ENCODE measurements at places on chromosomes 4 and X. TPM values are rescaled to one million over a fixed set of nuclear protein-coding genes. Genes with fewer than 3 reads are reported as not detected.

GRCh38 chr4:8554555-8555100, 25.6 kb upstream of the GPR78 start:
- H3K4me1 ChIP-seq = no peaks in the 10 kb centered on the region
- H3K4me3 ChIP-seq = no peak overlapping the region
- peaks cover 2% of the 10 kb centered on the region for H3K27me3 ChIP-seq
- no peaks in the 10 kb centered on the region for H3K36me3 ChIP-seq
- no peak overlapping the region for H3K27ac ChIP-seq

GRCh38 chrX:136827026-136827425, 46.3 kb upstream of the ARHGEF6 start:
- H3K27ac ChIP-seq = no peak overlapping the region
- H3K4me3 ChIP-seq = no peak overlapping the region
- DNase-seq = no peak
- H3K36me3 ChIP-seq = peaks cover 3% of the 10 kb centered on the region

- H3K4me1 ChIP-seq = no peaks in the 10 kb centered on the region
- no peaks in the 10 kb centered on the region for H3K36me3 ChIP-seq
- H3K4me3 ChIP-seq = no peak overlapping the region
- H3K27ac ChIP-seq = no peak overlapping the region
- DNase-seq = no peak
Measured at GRCh38 chr4:110998320-110998719, 375.4 kb upstream of the PITX2 start.

DNA sequence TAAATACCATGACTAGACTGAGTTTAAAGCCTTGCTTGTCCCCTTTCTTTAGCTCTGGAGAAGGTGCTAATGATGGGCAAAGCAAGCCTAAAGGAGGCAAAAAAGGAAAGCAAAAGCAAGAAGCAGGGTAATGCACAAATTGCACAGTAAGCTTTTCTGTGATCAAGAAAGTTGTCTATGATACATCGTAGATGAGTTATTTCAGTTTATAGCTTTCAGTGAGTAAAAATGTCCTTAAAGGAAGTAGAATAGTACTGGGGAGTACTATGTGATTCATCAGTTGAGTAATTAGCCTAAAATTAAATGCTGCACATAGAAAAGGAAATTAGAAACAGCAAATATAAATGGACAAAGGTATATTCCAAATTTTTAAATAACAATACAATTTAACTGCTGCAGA, 50.2 kb upstream of the PDE5A start:
- no peaks in the 10 kb centered on the region for H3K36me3 ChIP-seq
- H3K4me3 ChIP-seq = no peak overlapping the region
- no peak for DNase-seq
- no peaks in the 10 kb centered on the region for H3K27me3 ChIP-seq

DNA sequence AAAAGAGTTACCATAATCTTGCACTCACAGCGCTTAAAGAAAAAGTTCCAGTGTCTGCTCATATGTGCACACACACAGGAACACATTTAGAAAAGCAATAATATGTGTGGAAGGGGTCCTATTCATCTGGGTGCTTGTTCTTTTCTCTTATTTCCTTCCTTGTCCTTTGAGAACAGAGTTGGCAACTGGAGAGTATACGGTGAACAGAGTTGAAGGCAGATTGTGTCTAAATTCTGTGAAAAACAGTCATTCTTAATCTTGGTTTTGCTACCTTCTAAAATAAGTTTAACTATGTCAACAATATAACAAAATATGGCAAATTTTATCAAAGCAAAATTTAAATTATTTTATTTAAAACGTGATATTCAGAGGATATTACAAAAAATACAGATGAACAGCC, 365.1 kb upstream of the NOCT start:
- H3K27ac ChIP-seq = no peak overlapping the region
- no peaks in the 10 kb centered on the region for H3K4me1 ChIP-seq
- H3K36me3 ChIP-seq = no peaks in the 10 kb centered on the region
- no peak overlapping the region for H3K4me3 ChIP-seq

DNA sequence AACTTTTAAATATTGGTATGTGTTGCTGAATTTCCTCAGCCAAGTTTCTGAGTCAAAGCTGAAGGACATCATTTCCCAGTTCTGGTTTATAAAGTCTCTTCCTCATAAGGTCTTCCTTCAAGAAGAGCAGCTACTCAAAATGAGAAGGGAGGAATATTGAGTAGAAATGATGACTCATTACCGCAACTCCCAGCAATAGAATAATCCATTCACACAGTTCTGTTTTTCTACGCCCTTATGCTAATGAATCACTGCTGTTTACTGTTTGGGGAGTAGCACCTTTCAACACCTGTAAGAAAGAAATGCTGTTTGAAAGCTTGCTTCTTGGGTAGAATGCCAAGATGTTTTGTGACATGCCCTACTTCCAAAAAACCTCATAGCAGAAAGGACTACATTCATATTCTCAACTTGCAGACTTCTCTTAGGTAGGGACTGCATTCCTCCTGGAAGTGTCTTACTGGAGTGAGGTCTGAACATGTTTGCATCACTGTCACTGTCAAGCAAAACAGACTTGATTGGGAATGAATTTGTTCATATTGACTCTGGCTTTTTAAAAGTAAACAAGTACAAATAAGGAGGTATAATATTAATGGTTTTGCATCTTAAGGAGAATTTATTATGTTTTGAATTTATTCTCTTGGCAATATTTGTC, 147.2 kb upstream of the BANK1 start:
- no peak overlapping the region for H3K4me3 ChIP-seq
- DNase-seq = no peak
- H3K4me1 ChIP-seq = peaks cover 7% of the 10 kb centered on the region
- H3K27me3 ChIP-seq = no peaks in the 10 kb centered on the region

GRCh38 chr4:85474818-85475630, at the start of gene ARHGAP24:
TSS of gene ARHGAP24 (plus strand) at chr4:85475150.
- peaks cover 52% of the 10 kb centered on the region for H3K4me1 ChIP-seq
- H3K27me3 ChIP-seq = no peaks in the 10 kb centered on the region
- peaks cover 24% of the 10 kb centered on the region for H3K36me3 ChIP-seq
- H3K27ac ChIP-seq = peak within 1 kb of the TSS; percentile 99

Gene GC
- not detected for total RNA-seq

Gene COL4A6
- total RNA-seq = not detected

Gene HPGD
- total RNA-seq = 0.07 TPM

Gene GABRG1
- total RNA-seq = not detected

Gene ADH5
- 74.2 TPM for total RNA-seq

Gene P2RY4
- total RNA-seq = 0.44 TPM

Gene CPE
- not detected for total RNA-seq
